ENCODE measurements at places on chromosomes 11 and 22. TPM values are rescaled to one million over a fixed set of nuclear protein-coding genes. Genes with fewer than 3 reads are reported as not detected.

OR52I2 gene
- not detected for total RNA-seq

ANKRD42 gene
- total RNA-seq: 9.0 TPM

TLCD5 gene
- total RNA-seq: 11.8 TPM

- H3K27ac ChIP-seq: no peak overlapping the region
- DNase-seq: peak; percentile 80
- no peaks in the 10 kb centered on the region for H3K36me3 ChIP-seq
- H3K4me1 ChIP-seq: no peaks in the 10 kb centered on the region
Observed at GRCh38 chr11:2428322-2428795, 16.0 kb downstream of the TRPM5 start.

GRCh38 chr11:8709002-8709672 lies 26.5 kb downstream of the RPL27A start:
- no peaks in the 10 kb centered on the region for H3K27me3 ChIP-seq
- no peak for DNase-seq

GRCh38 chr11:117020869-117021564 lies 77.2 kb downstream of the SIK3 start:
- peaks cover 63% of the 10 kb centered on the region for H3K4me1 ChIP-seq
- DNase-seq: peak; percentile 62
- H3K36me3 ChIP-seq: no peaks in the 10 kb centered on the region
- H3K27me3 ChIP-seq: no peaks in the 10 kb centered on the region

- peaks cover 1% of the 10 kb centered on the region for H3K36me3 ChIP-seq
- no peaks in the 10 kb centered on the region for H3K27me3 ChIP-seq
- H3K4me3 ChIP-seq: peak overlapping the region; percentile 96
- H3K4me1 ChIP-seq: peaks cover 64% of the 10 kb centered on the region
- peak overlapping the region; percentile 90 for H3K27ac ChIP-seq
Observed at GRCh38 chr11:69049490-69049867, 747 bp downstream of the TPCN2 start.

GRCh38 chr11:104148074-104148473 lies 15.9 kb downstream of the PDGFD start:
- H3K27ac ChIP-seq: no peak overlapping the region
- no peaks in the 10 kb centered on the region for H3K4me1 ChIP-seq
- no peaks in the 10 kb centered on the region for H3K36me3 ChIP-seq
- no peak overlapping the region for H3K4me3 ChIP-seq

All from Caco-2 (cell line).